Effector CD4-positive, alpha-beta T cell (primary cell): ENCODE measurements at places on chromosomes 12 and 14.

GRCh38 chr14:102097441-102098135 is 10.7 kb upstream of the HSP90AA1 start:
- no peak for DNase-seq

GRCh38 chr12:79933532-79934264 is 1.2 kb downstream of the PPP1R12A start:
- DNase-seq, result no peak

GRCh38 chr14:70811050-70811449 is 1.7 kb upstream of the MAP3K9 start:
- no peak for DNase-seq

DNA sequence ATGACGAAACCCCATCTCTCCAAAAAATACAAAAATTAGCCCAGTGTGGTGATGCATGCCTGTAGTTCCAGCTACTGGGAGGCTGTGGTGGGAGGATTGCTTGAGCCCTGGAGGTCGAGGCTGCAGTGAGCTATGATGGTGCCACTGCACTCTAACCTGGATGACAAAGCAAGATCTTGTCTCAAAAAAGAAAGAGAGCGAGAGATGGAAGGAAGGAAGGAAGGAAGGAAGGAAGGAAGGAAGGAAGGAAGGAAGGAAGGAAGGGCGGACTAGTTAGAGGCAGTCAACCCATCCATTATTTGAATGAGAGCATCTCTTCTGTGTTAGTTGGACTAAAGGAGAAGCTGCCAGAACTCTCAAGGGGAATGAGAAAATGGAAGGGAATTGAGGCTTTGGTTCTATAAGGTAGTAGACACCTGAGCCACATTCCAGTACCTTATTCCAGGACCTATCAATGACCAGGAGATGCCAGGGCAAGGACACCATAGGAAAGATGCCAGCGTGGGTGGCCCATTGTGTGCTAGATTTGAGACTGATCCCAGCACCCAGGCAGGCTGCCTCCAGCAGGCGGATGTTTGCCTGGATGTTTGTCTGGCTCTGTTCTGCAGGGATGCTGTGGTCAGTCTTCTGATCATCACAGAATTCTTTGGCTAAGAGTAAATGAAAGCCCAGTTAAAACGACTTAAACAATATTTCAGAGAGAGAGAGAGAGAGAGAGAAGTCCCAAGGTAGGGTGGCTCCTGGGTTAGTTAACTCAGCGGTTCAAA is 11.5 kb upstream of the P2RX7 start:
- no peak for DNase-seq

DNA sequence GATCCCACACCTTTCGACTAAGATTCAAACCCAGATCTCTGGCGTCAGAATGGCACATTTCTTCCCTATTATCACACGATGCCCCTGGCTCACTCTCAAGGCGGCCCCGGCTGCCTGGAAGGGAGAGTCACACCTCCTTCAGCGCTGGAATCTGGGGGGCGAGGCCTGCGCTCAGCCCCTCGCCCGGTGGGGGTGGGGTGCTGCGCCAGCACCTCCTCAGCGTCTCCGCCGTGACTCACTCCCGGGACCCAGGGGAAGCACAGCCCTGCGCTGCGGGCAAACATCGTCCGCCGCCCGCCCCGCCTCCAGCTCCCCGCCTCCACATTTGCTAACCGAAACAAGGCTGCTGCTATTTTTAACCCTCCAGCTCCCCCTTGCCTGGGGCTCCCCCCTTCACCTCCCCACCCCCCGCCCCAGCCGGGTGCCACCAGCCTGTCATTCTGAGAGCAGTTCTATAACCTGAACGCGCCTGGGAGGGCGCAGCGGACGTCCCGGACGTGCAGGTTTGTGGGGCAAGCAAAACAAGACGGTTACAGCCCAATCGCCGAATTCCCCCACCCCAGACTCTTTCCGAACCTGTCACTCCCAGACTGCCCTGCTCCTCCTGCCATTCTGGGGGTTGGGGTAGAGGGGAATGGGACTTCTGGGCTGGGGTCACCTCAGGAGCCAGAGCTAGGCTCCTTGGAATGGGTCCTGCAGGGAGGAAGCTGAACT is 6.7 kb downstream of the HDAC7 start:
- peak; percentile 86 for DNase-seq

DNA sequence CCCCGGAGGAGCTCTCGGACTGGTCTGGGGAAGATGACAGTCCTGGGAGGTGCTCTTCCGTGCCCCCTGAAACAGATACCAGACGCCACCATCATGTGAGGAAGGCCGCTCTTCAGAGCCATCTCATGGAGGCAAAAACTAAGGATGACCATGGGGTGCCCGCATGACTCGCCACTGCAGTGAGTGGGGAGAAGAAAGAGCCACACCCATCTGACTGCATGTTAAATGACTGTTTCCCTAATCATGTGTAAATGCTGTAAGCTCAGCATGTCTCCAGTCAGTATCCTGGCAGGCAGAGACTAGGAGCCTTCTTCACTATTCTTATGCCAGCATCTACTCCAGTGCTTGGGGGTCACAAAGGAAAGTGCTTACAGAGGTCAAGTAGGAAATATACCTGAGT is 4.0 kb downstream of the STON2 start:
- DNase-seq, result no peak

DNA sequence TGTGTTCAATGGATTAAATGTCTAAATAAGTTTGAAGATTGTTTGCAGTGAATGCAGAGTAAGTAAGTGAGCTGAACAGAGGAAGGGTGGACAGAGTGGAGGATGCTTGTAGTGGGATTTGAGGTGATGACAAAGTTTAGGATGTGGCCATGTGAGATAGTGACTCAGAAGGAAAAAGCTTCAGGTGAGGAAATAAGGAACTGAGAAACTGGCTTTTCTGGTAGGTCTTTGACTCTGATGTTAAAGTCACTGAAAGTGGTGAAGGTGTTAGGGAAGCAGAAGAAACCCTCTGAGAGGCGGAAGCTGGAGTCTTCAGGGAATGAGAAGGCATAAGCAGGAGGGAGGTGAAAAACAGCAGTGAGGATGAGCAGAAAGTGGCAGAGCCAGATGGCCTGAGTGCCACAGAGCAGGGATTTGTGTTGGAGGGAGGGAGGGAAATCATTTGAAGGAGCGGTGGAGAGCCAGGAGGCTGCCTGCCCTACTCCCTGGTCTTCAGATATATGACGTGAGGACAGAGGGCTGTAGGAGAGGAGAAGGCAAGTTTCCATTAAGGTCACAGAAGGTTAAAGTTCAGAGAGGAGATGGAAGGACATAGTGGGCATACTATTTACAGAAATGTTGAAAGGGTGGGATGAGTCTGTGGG is 24.8 kb downstream of the RGS6 start:
- DNase-seq, result no peak

GRCh38 chr12:56258068-56258819 is at the start of gene ANKRD52:
ANKRD52 (minus strand) TSS chr12:56258384; CDS start chr12:56258269, 115 bp downstream.
- DNase-seq, result peak; percentile 74

- no peak for DNase-seq
These were observed 3.9 kb downstream of the P3H3 start for GRCh38 chr12:6832125-6832524.

GRCh38 chr12:103571286-103571685 is 15.8 kb upstream of the STAB2 start:
- no peak for DNase-seq

DNA sequence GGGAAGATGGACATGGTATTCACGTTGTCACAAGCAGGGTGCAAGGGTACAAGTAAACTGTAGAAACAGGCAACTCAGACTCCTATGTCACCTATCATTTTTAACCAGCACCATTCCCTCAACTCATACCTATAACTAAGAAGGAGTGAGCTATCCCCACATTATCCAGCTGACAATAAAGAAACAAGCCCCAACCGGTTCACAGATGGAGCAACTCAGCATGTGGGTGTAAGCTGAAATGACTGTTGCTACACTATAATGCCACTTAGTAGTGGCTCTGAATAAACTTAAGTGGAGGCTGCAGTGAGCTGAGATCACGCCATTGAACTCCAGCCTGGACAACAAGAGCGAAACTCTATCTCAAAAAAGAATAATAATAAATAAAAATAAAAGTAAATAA is 829.5 kb upstream of the MDGA2 start:
- no peak for DNase-seq

DNA sequence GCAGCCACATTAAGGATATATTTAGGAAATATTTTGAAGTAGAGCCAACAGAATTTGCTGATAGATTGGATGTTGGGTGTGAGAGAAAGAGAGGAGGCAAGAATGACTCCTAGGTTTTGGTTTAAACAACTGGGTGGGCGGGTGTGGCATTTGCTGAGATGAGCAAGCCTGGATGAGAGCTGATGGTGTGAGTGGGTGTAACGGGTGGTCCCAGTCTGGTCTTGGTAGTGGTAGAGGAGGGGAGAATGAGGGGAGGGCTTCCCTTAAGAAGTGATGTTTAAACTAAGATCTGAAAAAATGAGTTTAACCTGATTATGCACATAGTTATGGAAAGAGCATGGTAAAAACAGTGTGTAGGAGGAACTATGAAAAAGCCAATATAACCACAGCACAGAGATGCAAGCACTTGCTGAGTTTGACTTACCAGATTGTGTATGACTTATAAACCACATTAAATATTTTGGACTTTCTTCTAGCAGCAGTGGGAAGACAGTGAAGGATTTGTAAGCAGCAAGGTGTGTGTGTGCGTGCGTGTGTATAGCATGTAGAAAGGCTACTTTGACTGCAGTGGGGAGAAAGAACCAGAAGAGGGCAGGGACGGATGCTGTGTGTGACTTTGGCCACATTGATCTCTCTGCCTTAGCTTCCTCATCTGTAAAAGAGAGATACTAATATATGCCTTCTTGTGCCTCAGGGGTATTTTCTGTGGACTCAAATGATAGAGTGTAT is 139.7 kb downstream of the PRIMA1 start:
- DNase-seq, result no peak

- DNase-seq, result no peak
These were observed 85.0 kb downstream of the SYNE3 start for GRCh38 chr14:95431199-95432143.

GRCh38 chr12:22350886-22351285 is 16.4 kb upstream of the ST8SIA1 start:
- DNase-seq, result no peak

DNA sequence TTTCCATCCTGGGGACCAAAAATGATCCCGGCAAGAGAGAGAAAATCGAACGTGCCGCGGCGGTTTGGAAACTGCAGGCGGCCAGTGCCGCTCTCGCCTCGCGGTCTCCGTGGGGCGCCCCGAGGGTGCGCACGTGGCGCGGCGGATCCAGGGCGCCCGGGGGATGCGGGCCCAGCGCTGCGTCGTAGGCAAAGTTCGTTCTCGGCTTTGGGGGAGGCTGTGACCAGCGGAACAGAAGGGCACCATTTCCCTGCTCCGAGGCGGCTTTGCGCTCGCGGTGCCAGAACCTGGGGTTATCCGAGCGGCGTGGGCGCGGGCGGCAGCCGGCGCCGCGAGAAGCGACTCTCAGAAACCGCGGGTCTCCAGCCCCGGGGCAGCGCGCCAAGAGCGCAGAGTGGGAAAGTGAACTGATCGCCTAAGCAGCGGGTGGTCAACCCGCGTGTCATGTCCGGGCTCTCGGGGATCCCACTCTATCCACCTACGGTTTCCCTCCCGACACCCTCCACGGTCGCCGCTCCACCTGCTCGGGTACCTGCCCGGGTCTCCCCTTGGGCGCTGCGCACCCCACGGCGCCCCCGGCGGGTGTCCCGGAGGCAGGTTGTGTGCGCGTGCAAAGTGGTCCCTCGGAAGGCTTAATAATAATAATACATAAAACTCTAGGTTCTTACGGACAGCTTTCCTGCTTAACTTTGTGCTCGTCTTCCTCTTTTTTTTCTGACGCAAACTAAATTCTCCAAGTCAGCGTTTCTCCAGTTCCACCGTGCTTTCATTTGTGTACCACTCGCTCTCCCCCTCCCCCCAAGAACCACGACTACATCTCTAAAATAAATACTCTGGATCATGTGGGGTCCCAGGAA is 1.2 kb downstream of the ESRRB start:
- no peak for DNase-seq

DNA sequence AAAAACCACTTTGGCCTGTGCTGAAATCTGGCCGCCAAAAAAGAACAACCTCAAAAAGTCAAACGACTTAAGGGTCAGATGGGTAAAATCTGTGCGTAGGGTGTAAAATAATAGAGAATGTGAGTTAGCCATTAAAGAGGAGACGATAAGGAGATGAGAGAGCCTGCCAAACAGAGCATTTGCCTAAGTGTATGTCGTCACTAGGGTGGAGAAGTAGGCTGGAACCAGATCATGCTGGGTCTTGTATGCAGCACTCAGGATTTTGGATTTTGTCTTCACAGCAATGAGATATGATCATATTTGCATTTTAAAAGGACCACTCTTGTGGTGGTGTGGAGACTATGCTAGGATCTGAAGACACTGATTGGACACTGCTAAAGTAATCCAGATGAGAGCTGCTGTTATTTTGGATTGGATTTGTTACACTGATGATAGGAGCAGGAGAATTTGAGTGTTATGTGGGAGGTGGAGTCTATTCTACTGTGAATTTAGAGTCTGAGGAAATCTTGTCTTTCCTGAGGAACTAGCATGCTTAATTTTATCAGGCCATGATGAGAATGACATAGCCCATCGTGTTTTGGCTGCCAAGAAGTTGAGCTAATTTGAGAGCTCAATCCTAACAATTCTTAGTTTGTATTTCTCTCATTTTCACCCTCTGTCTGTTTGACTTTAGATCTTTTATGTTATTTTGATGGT is 24.8 kb upstream of the DBX2 start:
- DNase-seq, result no peak

DNA sequence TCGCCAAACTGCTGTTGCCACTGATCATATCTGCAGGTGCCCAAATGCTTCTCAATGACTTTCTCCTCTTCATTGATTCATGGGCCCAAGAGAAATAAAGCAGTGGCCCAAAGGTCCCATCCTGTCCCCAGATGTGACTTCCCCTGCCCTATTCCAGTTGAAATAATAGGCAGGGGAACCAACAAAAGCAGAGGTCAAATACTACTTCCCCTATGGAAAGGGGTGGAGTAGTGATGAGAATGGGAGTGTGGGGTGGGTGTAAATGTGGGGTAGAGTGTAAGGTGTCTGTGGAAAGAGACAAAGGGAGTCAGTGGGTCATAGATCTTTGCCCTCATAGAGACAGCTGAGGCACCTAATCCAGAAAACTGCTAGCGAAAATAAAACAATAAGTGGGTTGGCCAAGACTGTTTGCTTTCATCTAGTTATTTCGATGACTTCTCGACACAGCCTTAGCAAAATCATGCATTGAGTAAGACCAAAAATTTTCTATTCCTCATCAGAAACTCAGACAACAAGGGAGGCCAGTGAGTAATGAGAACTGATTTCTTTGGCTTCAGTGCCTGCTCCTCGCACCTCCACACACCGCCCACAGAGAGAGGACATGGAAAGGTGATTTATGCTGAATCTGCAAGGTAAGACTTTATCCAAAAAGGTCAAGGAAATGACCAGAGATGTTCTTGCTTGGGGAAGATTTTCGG is 10.9 kb upstream of the IL22 start:
- no peak for DNase-seq

- no peak for DNase-seq
These were observed 716 bp downstream of the TMEM179 start for GRCh38 chr14:104603711-104604401.
